ACHN (cell line): ENCODE measurements at places on chromosomes 7 and 10.

DNA sequence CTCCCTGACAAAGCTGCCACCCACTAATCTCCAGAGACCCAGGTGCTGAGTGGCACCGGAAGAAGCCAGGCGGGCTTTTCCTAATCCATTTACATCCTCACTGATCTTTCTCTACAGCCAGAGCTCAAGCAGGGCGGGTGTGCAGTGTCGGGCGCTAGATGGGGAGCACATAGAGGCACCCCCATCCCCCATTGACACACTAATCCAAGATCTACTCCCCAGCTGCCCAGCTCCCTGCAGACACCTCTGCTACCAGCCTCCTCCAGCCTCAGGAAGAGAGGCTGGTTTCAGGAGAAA is 22.2 kb downstream of the FRMPD2 start:
- no peak for DNase-seq

DNA sequence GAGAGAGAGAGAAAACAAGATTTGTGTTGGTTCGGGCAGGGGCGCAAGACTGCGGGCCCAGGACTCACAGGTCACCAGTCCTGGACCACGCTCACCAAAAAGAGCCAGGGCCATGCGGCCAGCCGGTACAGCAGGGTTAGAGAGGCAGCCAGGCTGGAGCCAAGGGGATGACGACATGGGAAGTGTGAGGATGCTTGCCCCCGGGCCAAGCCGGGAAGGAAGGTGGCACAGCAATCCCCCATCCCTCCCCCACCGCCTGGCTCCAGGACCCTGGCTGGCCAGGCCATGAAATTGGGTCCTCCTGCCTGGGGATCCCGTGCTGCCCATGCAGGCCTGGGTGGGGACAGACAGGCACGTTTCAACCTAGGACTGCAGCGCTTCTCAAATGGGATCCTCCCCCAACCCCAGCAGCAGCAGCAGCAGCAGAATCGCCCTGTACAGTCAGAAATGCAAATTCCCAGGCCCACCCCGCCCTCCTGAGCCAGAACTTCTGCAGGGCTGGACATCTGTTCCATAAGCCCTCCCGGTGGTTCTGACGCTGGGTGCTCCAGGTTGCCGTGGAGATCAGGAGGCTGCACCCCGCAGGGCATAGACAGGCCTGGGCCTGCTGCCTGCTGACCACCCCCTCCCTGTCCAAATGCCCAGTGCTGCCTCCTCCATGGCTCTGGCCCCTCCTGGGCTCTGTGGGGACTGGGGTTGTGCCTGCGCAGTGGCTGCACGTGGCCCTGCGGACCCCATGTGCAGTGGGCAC is 35.0 kb downstream of the YKT6 start:
- DNase-seq = no peak

GRCh38 chr7:131879424-131879823 is 323.0 kb upstream of the PODXL start:
- DNase-seq = no peak

DNA sequence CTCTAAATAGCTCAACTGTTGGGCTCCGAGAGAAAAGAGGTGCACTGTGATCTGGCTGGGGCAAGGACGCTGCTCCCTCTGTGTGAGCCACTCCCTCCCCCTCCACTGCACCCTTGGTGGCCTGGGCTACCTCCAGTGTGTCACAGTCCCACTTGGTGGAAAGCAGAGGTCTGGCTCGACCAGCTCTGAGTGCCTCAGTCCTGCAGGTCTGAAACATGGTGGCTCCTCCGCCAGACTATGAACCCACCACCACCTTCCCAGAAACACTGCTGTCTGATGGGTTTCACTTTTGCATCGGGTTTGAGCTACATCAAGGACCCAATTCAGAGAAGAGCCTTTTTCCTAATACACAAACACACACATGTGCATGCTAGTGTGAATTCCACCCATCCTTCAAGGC is 500.1 kb downstream of the RPS24 start:
- DNase-seq = no peak

GRCh38 chr7:22584179-22584578 is 84.2 kb upstream of the STEAP1B start:
- no peak for DNase-seq

DNA sequence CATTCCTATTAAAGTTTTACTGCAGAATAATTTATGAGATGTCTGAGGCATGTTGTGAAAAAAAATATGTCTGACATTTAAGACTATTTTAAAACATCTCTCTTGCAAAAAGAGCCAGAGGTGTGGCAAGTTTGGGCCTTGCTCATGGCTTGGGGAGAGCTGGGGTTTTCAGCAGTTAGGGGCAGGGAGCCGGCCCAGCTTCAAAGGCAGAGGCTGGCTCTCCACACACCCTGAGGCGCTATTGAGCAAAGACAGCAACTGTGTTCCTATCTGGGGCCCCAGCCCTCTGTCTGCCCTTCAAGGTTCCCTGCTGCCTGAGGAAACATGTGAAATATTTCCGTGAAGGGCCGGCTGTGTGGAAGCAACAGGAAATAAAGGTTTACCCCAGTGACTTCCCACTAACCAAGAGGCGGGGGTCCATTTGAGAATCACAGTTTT is 94.0 kb downstream of the SORBS1 start:
- no peak for DNase-seq

- DNase-seq = no peak
Measured at GRCh38 chr7:23545493-23545892, 13.7 kb upstream of the TRA2A start.

- DNase-seq = no peak
Measured at GRCh38 chr10:1963341-1963740, 226.0 kb upstream of the ADARB2 start.

GRCh38 chr10:80458638-80459037 is 4.5 kb downstream of the TSPAN14 start:
- DNase-seq = no peak

GRCh38 chr10:22711373-22711772 is 3.0 kb downstream of the PIP4K2A start:
- DNase-seq = no peak

- DNase-seq = no peak
Measured at GRCh38 chr10:71527135-71527534, 130.4 kb downstream of the CDH23 start.

GRCh38 chr7:122885583-122886356 is 490 bp downstream of the CADPS2 start:
- DNase-seq = peak; percentile 80

DNA sequence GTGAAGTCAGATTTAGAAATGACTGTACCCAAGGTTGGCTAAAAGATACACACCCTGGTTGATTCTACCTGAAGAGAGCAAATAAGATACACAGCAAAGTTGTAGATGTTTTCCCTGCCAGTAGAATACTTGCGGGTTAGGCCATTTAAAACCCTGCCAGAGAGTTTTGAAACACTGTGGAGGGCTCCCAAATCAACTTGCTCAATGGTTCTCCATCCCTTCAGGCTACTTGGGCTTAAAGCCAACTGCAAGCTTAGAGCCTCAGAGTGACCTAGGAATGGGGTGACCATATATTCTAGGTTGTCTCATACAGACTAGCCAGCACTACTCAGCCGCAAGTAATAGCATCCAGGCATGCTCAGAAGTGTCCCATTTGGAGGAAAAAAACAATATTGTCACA is 10.0 kb downstream of the CAV1 start:
- no peak for DNase-seq

DNA sequence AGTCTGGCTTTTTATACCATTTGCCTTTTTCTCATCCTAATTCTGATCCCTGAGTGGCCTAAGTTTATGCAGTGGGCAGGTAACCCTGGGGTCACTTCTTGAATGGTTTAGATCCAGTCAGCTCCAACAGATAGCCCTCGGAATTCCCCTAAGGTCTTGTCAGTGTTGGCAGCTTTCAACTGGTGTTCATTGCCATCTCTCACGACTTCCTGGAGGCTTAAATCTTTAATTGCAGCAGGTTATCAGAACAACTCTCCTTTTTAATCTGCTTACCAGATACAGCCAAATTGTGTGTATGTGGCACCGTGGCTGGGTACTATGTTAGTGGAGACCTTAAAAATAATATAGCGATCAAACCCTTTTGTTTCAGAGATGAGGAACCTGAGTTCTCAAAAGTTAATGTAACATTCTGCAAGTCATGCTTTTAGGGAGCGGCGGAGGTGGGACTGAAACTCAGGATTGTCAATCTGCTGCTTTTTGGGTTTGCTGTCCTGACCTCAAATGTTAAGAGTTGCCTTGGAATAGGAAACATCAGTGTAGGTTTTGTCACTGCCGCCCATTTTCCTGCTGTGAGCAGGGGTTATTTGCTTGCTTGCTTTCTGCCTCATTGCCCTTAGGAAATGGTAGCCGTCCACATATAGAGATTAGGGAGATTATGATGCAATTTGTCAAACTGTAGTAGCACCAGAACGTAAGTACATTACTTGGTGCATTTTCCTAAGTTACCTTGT is 818 bp downstream of the DLD start:
- DNase-seq = peak; percentile 53

- no peak for DNase-seq
Measured at GRCh38 chr7:20165146-20165510, 52.1 kb downstream of the MACC1 start.

- no peak for DNase-seq
Measured at GRCh38 chr7:44720301-44720700, 28.3 kb upstream of the ZMIZ2 start.

- no peak for DNase-seq
Measured at GRCh38 chr10:80457554-80458262, 3.6 kb downstream of the TSPAN14 start.

DNA sequence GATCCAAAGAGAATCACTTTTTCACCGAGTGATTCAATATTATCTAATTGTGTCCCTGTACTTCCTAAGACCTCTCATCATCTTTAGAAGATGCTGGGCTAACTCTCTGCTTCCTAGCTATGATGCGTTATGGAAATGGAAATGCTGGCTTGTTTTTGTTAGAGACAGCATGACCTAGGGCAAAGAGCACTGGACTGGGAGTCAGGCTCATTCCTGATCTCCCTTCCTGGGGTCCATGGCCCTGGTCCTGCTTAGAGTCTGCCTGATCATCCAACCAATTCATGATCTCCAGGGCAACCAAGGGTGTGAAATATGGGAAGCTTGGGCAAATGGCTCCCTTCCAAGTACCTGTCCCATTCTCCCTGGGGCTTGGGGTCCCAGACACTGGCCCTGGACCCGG is 136.4 kb downstream of the RGS10 start:
- no peak for DNase-seq

GRCh38 chr10:79190740-79191261 is 122.0 kb downstream of the ZMIZ1 start:
- DNase-seq = no peak
